Stimulated activated CD4-positive, alpha-beta T cell treated with anti-CD3 and anti-CD28 coated beads, Interleukin-1b, Interleukin-23, amount 100 ng/mL, for 24 hours (primary cell): ENCODE measurements at places on chromosomes 5 and 9.
A peak's percentile ranks its signal among the peaks of the same experiment; 100 is the strongest.

- no peak for DNase-seq
Observed at GRCh38 chr9:119289740-119290433, 79.3 kb downstream of the BRINP1 start.

DNA sequence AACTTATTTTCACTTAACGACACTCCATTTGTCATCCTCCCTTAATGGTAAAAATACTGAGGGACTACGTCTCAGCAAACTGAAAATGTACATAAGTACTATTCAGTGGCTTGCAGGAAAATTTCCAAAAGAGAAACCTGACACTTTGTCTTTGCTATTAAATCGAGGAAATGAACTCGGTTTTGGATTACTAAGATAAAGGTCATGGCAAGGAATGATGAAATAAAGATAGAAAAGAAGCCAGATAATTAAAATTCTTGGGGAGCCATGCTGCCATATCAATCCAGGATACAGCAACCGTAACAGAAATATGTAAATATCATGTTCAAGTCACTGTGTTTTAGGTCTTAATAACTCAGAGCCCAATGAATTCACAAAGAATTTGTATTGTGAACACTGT lies 647.8 kb downstream of the CDH9 start:
- no peak for DNase-seq

GRCh38 chr9:33264003-33264472 lies 470 bp downstream of the BAG1 start:
- peak; percentile 8 for DNase-seq

DNA sequence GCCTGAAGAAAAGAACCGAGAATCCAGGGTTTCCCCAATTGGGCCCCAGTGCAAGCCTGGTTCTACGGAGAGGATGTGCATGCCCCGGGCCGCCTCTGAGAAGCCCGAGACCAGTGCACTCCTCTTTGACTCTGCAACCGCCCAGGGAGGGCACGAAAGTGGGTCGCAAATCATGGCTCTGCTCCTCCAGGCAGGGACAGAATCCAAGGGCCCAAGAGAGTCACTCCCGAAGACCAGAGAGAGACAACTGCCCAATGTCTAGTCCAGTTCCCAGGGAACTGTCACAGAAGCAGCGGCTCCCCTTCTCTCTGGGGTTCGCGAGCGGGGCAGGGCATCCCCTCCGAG lies 107.8 kb downstream of the PSD2 start:
- no peak for DNase-seq
